ENCODE measurements at places on chromosomes 1 and 21.
A peak's percentile ranks its signal among the peaks of the same experiment; 100 is the strongest.

DNA sequence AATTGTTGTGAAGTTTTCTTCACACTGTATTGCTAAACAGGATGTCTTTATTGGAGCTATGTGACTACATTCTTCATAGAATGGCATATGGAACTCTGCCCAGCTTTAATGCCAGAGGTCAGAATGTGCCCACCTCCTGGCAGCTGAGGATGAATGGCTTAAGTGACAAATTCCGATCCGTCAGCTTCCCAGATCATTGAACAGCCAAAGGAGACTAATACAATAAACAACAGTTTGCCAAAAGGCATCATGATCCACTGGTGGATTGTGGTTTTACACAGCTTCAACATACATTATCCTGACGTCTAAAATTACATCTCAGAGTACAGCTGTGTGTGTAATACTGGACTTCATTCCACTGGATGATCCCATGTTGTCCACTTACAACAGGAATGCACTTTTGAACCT lies 68.7 kb upstream of the C1orf105 start:
- H3K27ac ChIP-seq = no peak overlapping the region
- peaks cover 2% of the 10 kb centered on the region for H3K36me3 ChIP-seq
- H3K4me3 ChIP-seq = no peak overlapping the region

- no peak overlapping the region for H3K27ac ChIP-seq
- no peaks in the 10 kb centered on the region for H3K36me3 ChIP-seq
- H3K27me3 ChIP-seq = no peaks in the 10 kb centered on the region
- H3K4me3 ChIP-seq = no peak overlapping the region
- DNase-seq = no peak
These were observed 87.2 kb upstream of the CHODL start for GRCh38 chr21:18157406-18157805.

DNA sequence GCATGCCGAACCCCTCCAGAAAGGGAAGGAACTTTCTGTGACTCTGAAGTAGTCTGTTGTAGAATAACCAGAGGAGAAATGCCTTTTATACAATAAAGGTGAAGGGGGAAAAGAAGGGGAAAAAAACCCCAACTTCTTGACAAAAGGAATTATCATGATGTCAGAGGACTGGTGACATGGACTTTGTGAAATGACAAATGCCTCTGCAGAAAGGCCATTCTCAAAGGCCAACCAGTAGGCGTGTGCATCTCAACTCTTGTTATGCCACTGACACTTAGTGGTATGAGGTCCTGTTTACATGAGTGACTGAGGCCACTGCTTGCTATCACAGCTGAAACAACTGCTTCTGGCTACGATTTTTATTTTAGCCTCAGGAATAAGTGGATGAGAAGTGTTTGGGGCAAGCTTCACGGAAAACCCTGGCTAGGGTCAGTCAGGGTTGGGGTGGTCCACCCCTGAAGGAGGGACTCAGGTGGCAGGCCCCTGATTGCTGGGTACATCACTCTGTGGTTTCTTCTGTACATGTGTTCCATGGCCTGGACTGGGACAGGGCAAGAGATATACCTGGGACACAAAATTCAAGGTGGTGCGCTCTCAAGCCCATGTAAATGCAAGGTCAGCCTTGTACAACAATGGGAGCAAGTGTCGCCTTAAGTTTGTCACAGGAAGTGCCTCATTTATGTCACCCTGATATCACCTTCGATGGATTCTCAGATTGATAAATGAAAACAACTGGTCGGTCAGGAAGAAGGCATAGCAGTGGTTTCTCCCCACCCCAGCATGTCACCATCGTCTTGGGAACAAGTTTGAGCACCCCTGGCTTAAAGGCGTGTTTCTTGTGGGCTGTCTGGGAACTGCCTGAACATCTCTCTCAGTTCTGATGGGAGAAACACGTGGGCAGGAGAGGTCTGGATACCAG lies 12.4 kb downstream of the RUNX1 start:
- H3K4me3 ChIP-seq = no peak overlapping the region
- H3K4me1 ChIP-seq = peaks cover 60% of the 10 kb centered on the region
- peaks cover 65% of the 10 kb centered on the region for H3K36me3 ChIP-seq
- H3K27me3 ChIP-seq = no peaks in the 10 kb centered on the region

- DNase-seq = no peak
- no peaks in the 10 kb centered on the region for H3K27me3 ChIP-seq
- H3K27ac ChIP-seq = peak overlapping the region; percentile 89
These were observed 1.1 kb downstream of the ERO1B start for GRCh38 chr1:236280438-236281197.

- peaks cover 2% of the 10 kb centered on the region for H3K4me1 ChIP-seq
- H3K36me3 ChIP-seq = peaks cover 34% of the 10 kb centered on the region
- no peak overlapping the region for H3K27ac ChIP-seq
- DNase-seq = no peak
These were observed 20.1 kb downstream of the TRIT1 start for GRCh38 chr1:39863177-39863576.

DNA sequence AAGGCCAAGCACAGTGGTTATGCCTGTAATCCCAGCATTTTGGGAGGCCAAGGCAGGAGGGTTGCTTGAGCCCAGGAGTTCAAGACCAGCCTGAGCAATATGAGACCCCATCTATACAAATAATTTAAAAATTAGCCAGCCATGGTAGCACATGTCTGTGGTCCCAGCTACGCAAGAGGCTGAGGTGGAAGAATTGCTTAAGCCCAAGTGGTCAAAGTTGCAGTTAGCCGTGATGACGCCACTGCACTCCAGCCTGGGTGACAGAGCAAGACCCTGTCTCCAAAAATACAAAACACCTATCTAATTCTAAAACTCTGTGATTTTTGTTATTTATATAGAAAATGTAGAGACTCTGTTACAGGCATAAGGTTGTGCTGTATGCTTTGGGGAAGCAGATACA lies 44.2 kb upstream of the ZYG11A start:
- no peak overlapping the region for H3K4me3 ChIP-seq
- no peak overlapping the region for H3K27ac ChIP-seq

GRCh38 chr21:44511219-44511937 lies 28.6 kb downstream of the KRTAP10-1 start:
- no peak overlapping the region for H3K4me3 ChIP-seq
- peaks cover 1% of the 10 kb centered on the region for H3K4me1 ChIP-seq
- H3K27ac ChIP-seq = no peak overlapping the region
- no peak for DNase-seq
- H3K36me3 ChIP-seq = no peaks in the 10 kb centered on the region

GRCh38 chr1:112673592-112674439 lies 643 bp upstream of the MOV10 start:
- H3K36me3 ChIP-seq = peaks cover 39% of the 10 kb centered on the region
- H3K27ac ChIP-seq = peak overlapping the region; percentile 88
- H3K4me3 ChIP-seq = peak overlapping the region; percentile 97
- no peaks in the 10 kb centered on the region for H3K27me3 ChIP-seq

DNA sequence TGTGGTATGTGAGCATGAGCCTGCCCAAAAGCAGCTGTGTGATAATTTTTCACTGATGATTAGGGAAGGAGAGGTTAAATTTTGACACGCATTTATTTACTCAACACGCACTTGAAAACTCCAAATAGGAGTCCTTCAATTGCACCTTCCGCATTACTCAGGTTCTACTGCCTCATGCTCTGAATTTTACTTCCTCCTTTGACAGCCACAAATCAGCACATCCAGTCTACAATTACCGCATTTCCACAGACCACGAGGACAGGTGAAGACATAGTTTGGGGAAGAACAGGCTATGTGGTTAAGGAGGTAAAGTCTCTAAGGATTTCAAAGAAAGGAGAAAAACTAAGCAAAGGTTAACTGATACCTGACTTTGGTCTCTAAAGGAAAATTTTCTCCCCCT lies 2.6 kb downstream of the CAPN8 start:
- H3K27me3 ChIP-seq = peaks cover 10% of the 10 kb centered on the region
- no peak overlapping the region for H3K27ac ChIP-seq
- H3K4me1 ChIP-seq = no peaks in the 10 kb centered on the region
- no peaks in the 10 kb centered on the region for H3K36me3 ChIP-seq
- no peak overlapping the region for H3K4me3 ChIP-seq

GRCh38 chr1:187933562-187934419 lies 1105.0 kb downstream of the PLA2G4A start:
- no peak overlapping the region for H3K4me3 ChIP-seq
- H3K27me3 ChIP-seq = no peaks in the 10 kb centered on the region
- no peak for DNase-seq
- no peak overlapping the region for H3K27ac ChIP-seq

Data from activated B cell treated with CpG ODN at 0.5 μM for 24 hours (primary cell).